ENCODE measurements at places on chromosomes 1 and 21.

GRCh38 chr1:218324226-218324580 is 20.9 kb upstream of the TGFB2 start:
- no peak for DNase-seq

GRCh38 chr1:101902199-101902598 is 94.5 kb downstream of the OLFM3 start:
- DNase-seq: no peak

DNA sequence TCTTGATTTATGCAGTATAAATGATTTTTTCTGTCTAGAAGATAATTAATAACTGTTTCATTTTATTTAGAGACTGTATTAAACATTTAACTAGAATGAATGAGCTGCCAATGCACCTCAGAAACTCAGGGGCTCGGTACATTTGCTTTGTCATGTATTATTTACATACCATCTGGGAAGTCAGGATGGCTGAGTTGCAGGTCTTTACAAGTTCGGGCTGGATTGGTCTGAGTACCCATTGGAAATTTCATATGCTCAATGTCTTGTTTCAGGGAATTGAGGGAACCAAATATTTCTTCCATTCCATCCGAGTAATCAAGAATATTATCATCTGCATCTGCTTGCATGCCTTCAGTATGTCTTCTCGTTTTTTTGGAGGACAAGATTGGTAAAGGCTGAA is 221.7 kb downstream of the COL11A1 start:
- DNase-seq: no peak

GRCh38 chr1:96525657-96526557 is 195.7 kb upstream of the PTBP2 start:
- DNase-seq: no peak

- no peak for DNase-seq
Observed at GRCh38 chr1:209171151-209171550, 412.4 kb upstream of the CAMK1G start.

DNA sequence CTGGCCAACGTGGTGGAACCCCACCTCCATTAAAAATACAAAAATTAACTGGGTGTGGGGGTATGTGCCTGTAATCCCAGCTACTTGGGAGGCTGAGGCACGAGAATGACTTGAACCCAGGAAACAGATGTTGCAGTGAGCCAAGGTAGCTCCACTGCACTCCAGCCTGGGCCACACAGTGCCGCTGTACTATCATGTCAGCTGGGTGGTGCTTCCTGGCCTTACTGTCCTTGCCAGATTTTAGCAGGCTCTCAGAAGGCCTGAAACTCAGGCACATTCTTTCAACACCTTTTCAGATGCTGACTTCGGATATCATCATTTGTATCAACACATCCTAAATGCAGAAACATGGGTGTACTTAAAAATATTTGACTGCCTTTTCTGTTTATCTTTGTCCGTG is 31.6 kb upstream of the NBL1 start:
- DNase-seq: no peak

GRCh38 chr1:100542285-100542684 is 4.3 kb downstream of the GPR88 start:
- no peak for DNase-seq

GRCh38 chr1:183218971-183219615 is 33.0 kb downstream of the LAMC2 start:
- peak; percentile 18 for DNase-seq

DNA sequence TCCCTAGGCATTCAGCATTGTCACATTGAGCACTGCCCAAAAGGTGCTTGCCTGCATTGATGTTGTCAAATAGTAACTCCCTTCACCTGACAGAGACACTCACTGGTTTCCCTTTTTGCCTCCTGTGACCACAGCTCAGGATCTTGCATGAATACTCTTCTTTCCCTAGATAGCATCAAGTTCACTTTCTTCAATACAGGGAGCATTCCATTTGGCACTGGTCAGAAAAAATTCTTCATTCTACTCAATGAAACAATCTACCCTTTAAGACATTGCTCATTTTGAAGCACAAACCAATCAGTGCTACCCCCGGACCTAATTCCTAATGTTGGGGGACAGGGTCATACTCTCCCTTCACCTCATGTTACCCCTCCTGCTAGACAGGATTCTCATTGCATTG is 319.0 kb upstream of the SNX7 start:
- DNase-seq: no peak

- DNase-seq: no peak
Observed at GRCh38 chr1:15275921-15276683, 29.1 kb downstream of the FHAD1 start.

DNA sequence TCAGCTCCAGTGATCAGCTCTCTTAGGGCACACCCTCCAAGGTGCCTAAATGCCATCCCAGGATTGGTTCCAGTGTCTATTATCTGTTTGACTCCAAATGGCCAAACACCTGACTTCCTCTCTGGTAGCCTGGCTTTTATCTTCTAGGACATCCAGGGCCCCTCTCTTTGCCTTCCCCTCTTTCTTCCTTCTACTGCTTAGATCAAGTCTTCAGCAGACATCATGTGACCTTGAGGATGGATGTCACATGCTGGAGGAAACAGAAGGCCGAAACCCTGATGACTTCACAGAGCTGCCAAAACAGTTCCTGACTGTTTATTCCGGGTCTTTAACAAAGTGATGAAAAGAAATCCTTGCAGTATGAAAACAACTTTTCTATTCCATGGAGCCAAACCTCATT is 24.4 kb upstream of the WDR26 start:
- no peak for DNase-seq

GRCh38 chr1:35507947-35508346 is 49.3 kb downstream of the KIAA0319L start:
- DNase-seq: no peak

DNA sequence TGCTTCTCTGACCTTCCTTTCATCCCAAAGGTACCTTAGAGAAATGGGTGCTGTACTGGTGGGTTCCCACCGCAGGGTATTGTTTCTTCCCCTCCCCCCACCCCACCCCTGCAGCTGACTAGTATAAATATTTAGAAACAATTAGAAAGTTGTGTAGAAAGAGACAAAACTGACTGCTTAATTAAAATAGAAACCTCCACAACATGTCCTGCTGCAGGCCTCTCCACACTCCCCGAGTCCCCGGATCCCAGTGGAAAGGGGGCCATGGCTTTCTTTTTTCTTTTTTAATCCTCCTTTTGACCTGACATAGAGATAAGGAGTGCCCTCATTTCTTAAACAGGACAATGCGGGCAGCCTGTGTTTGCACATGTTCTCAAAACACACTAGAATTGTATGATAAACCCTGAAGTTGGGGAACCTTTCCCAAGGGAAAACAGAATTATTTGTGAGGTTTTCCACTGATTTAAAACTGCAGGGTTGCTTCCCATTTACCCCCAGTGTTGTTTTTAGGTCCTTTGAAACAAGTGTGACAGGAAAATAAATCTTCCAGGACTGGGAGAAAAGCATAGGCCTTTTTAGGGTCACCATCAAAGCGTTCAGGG is 1.7 kb downstream of the RHOU start:
- no peak for DNase-seq

- no peak for DNase-seq
Observed at GRCh38 chr1:106962591-106962990, 93.9 kb upstream of the PRMT6 start.

DNA sequence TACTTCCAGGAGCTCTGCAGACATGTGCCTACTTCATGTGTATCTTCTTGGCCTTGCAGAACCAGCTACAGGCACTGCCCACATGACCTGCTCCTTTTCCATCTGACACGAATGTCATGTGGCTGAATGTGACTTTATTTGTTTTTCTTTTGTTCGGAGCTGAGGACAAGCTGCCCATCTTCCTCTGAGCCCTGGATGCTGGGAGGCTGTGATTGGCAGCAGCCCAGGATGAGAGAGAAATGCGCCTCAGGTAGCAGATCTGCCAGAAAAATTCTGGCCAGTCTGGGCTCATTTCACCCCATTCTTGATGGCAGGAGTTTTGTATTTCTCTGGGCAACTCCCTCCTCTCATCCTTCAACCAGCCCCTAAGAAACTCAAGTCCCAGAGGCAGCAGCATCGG is 372.0 kb downstream of the RPS6KC1 start:
- DNase-seq: no peak

- no peak for DNase-seq
Observed at GRCh38 chr21:44935533-44935927, 4.3 kb upstream of the SLX9 start.

GRCh38 chr1:43427524-43427923 is 26.2 kb downstream of the HYI start:
- no peak for DNase-seq

GRCh38 chr21:33936301-33937038 is 20.9 kb upstream of the ATP5PO start:
- DNase-seq: no peak

DNA sequence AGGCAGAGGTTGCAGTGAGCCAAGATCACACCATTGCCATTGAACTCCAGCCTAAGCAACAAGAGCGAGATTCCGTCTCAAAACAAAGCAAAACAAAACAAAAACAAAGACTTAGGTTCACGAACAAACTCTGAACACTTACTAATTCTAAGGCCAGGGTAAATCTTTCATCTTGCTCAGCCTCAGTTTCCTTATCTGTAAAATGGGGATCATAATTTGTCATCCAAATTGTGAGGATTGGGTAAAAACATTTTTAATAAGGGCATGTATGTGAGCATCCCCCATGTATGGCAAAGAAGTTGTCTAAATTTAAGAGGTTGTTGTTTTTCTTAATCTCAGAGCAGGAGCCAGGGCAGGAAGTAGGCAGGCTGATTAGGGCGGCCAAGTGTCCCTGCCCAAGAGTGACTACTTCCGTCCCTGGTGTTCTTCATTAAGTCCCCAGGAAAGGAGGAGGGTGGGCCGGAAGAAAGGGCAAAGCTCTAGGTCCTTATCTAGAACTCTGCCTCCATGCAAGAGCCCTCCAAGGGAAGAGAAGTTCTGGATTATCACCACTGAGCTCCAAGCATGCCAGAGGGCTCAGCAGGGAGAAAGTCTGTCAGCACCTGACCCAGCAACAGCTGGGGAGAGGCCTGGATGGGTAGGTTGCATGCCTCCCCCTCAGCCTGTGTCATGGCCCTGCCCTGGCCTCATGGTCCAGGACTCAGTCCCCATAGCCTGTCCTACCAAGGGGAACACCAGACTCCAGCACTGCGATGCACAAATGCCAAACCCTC is 49.9 kb upstream of the CLIC4 start:
- DNase-seq: no peak

GRCh38 chr1:212082765-212083406 is 47.3 kb downstream of the DTL start:
- DNase-seq: no peak

- DNase-seq: no peak
Observed at GRCh38 chr1:93623875-93624274, 57.8 kb downstream of the BCAR3 start.
